ENCODE measurements at places on chromosomes 13 and 19. TPM values are rescaled to one million over a fixed set of nuclear protein-coding genes. Genes with fewer than 3 reads are reported as not detected.

GRCh38 chr19:18897094-18898029, 1.4 kb upstream of the CERS1 start:
- no peak for DNase-seq

- DNase-seq: no peak
Measured at GRCh38 chr13:98416408-98416807, 160.5 kb downstream of the STK24 start.

GRCh38 chr13:41017159-41017558, 2.0 kb downstream of the ELF1 start:
- DNase-seq: peak; percentile 92

GRCh38 chr19:58154287-58154678, 3.7 kb upstream of the ZNF329 start:
- DNase-seq: no peak

DNA sequence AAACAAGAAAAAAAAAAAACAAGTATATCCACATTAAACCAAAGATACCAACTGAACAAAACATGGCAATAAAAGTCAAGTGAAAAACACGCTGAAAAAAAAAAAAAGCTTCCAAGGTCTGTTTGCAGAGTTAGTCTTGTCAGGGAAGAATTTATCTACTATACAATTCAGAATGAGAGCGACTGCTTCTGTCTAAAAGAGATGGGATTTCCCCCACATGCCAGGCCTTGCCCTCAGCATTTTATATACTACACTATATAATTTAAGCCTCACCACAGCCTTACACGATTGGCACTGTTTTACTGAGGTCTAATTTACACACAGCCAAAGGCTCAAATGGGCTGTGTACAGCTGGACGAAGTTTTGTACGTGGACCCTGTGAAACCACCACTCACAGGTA, 67.3 kb downstream of the FOXO1 start:
- no peak for DNase-seq

GRCh38 chr13:69291292-69291906, 816.2 kb upstream of the ATXN8OS start:
- peak; percentile 16 for DNase-seq

- DNase-seq: peak; percentile 71
Measured at GRCh38 chr13:39777527-39778061, 122.1 kb downstream of the COG6 start.

- peak; percentile 8 for DNase-seq
Measured at GRCh38 chr19:5339950-5340636, 519 bp downstream of the PTPRS start.

GRCh38 chr13:66237411-66238062, 992.6 kb downstream of the PCDH9 start:
- DNase-seq: peak; percentile 7

DNA sequence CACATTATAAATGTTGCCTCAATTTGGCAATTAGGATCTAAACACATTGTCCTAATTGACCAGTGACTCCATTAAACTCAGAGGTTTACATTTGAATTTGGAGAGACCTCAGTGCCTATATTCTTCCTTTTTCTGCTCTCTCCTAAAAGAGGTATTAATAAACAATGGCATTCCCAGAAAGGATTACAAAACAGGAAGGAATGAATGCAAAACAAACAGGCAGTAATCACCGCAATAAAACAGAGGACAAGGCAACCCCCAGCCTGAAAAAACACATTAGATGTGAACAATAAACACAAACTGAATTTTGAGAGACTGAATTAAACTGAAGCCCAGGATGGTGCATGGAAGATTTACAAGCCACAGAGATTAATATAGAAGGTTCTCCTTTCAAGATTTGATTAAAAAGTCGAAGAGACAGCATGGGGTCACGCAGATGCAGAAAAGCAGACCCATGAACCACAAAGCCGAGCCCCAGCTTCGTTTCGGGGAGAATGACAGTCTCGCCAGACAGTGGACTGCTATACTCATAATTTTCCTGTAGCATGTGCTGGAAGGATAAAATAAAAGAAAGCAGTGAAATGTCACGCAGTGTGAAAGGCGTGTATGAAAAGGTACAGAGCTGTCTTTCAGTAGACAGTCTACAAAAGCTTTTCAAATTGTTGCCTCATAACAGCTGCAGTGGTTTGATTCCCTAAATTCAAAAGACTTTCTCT, 503.0 kb downstream of the LIG4 start:
- DNase-seq: no peak

DNA sequence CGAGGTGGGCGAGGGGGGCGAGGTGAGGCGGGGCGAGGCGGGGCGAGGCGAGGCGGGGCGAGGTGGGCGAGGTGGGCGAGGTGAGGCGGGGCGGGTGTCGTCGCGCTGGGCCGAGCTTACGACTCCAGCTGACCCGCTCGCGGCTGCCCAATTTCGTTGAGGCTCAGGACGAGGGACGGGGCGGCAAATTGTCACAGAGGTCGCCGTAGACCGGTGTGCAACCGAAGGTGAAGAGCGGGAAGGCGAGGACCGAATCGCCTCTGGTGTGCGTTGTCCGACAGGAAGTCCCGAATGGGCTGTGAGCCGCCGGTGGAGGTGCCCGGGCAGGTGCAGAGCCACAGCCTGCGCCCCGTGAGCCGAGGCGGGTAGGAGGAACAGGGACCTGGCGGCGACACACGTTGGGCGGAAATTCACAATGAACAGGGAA, at the start of gene LACC1:
Gene LACC1, plus strand, starts transcription at position 150 of the 427 bp plus-strand sequence. CDS start 1,082 bp downstream, outside the sequence.
- no peak for DNase-seq

The KLK10 gene
- total RNA-seq: not detected

The ZNF878 gene
- 0.77 TPM for total RNA-seq

The GADD45B gene
- total RNA-seq: 4.0 TPM

The ZNF486 gene
- total RNA-seq: 0.27 TPM
